HFF-Myc (cell line): ENCODE measurements at places on chromosomes 3 and 15.

- no peak for DNase-seq
Observed at GRCh38 chr3:125143538-125143937, 69.0 kb downstream of the SLC12A8 start.

DNA sequence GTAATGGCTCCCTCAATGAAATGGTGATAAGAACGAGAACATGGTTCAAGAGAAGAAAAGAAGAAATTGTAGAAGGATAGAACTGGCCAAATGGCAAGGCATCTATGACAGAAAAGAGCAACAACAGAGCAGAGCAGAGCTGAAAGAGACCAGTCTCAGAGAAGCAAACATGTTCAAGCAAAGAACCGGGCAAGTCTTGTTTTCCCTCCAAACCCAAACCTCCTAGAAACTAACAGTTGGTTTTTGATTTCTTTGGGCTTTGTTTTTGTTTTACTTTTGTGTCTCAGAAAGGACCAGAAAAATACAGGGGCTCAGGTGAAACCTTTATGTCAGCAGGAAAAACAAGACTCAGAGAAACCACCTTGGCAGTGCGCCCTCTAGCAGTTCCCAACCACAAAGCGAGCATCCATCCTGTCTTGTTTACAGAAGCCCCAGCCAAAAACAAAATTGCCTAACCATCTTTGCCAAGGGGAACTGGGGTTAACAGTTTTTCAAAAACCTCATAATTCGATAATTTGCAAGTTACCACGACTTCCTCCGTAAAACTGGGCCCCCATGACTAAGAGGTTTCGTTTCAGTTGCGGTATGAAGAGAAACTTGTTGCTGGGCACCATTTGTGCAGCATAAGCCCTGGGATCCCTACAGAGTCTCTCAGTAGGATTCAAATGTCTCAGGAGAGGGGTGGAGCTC, 159.2 kb upstream of the SLC24A5 start:
- DNase-seq, result no peak

DNA sequence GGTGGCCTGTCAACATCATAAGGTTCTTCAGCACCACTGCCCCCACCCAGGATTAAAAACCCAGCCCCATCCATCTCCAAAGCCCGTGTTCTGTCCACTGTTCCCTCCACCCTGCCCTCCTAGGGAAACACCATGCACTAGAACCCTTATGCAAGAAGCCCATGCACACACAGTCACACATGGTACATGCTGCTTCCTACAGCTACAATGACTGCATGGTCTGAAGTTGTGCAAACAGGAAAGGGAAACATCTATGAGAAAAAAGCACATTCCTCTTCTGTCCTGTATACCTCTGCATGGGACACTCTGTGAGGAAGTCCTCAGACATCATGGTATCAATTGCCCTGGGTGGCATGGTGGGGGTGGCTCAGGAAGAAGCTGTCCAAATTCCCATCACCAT, 108.6 kb upstream of the MRPS22 start:
- no peak for DNase-seq

DNA sequence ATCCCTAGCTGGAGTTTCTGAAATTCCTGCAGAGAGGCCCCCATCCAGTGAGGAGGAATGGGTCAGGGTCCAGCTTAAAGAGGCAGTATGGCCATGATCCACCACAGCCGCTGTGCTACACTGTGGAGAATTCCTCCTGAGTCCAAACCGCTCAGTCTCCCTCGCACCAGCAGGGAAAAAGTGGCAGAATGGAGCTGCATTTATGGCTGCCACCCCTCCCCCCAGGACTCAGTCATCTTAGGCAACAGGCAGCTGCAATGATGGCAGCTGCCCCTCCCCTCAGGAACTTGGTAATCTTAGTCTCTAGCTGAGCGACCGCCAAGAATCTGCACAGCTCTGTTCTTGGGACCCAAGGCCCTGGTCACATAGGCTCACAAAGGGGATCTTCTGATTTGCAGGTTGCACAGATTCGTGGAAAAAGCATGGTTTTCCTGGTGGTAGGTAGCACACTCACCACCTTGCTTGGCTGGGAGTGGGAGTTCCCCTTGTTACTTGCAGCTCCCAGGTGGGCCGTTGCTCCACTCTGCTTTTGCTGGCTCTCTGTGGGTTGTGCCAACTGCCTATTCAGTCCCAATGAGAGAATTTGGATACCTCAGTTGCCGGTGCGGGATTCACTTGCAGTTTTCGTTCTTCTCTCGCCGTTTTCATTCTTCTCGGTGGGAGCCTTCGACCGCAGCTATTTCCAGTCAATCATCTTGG, 204.1 kb downstream of the STXBP5L start:
- DNase-seq, result no peak

DNA sequence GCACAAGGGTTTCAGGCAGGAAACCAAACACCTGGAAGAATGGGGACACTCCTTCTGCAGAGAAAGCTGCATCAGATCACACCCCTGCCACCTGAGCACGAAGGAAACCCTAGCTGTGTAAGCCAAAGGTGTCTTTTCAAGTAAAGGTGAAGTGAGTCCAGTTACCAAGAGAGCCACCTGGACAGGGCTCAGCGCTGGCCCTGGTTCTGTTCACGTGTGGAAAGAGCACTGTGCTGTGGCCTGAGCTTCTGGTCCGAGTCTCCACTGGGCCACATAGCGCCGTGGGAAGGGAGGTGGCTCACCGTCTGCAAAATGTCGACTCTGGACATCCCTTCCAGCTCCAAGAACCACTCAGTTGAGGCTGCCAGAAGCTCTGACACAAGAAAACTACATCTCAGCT, 151.1 kb downstream of the ADAMTS17 start:
- no peak for DNase-seq

- peak; percentile 63 for DNase-seq
Observed at GRCh38 chr15:98442379-98442833, 205.9 kb upstream of the IGF1R start.

DNA sequence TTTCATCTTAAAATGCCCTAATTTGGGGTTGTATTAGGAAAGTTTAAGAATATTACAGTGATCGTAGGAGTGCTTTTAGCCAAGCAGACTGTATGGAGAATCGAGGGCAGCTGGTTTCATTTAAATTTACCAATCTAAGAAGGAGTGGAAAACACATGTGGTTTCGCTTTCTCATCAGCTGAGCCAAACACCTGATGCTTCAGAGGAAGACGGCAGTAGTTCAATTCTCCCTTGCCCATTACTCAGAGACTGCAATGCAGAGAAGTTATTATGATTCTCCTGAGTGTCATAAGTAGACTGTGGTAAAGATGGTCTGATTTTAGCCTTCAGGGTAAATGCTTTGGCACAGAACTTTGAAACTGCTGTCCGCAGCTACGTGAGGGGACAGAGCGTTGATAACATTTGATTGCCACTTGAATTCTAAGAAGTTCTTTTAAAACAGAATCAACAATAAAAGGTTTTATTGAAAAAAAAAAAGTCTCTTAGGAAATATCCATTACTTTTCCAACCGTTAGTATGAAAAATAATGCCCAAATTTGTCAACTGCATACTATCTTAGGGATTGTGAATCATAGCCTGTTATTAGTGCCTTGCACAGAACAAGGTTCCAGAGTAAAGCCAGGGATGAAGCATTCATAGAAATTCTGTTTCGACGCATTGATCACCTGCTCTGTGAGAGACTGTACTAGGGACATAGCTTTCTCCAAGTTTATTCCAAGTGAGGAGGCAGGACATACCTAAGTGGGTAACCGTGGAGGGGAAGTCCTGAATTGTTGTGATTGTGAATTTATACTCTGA, 25.6 kb downstream of the LYSMD4 start:
- DNase-seq, result peak; percentile 65

DNA sequence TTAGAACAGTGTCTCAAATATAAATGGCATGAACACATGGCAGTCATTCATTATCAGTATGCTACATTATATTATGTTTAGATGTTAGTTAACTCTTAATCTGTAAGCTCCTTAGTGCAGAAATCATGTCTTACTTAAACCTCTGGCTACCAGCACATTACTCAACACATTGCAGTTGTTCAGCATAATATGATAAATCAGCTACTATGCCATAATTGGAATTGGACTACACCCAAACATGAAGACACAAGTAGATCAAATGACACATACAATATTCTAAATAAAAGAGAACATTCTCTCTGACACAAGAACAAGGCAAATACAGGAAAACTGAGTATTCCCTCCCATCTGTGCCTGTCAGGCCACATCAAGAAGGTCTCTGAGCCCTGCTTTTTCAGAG, 116.1 kb downstream of the PCCB start:
- DNase-seq, result no peak

DNA sequence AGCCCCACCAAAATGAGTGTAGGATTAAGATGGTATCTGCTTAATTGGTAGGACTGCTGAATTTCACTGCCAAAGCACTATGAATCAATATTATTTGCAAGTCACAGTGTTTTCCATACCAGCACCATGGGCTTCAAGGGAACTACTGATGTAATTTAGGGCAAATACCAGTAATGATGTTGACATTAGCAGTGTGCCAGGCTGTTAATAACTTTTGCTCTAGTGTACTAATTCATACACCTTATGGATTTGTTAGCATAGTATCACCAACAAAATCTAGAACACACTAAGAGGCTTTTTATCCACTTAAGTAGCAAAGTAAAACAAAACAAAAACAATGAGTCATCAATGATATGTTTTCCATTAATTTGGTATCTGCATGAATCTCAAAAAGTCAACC, 888.2 kb downstream of the CADM2 start:
- no peak for DNase-seq

DNA sequence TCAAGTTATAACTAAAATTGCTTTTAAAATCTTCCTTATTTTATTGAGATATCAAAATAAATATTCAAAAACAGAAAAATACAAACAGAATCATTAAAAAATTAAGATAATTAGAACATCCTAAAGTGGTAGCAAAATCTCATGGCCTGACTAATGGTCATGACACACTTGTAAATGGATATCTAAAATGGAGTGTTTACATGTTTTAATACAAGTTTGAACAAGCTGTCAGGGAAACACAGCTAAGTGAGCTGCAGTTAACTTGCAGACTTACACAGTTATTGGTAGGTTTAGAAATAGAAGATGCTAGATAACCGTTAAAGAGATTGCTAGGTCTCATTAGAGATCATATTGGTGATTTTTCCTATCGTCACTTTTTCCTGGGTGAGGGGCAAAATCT, 242.3 kb downstream of the LPP start:
- DNase-seq, result no peak

DNA sequence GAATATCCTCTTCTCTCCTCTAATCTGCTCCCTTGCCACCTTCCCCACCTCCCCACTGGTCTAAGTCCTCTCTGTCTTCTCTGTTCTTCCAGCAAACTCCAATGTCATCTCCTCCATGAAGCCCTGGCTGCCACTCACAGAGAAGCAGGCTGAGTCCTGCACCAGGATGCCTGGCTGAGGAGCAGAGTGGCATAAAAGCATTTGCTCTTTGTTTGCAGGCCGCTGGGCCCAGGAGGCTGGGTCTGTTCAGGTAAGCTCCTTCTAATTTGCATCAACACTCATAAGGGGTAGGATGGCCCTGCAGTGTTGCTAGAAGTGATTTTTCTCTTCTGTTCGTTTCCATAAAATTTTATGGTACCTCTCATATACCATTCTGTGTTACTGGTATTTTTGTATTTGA, 43.2 kb upstream of the KLHL25 start:
- no peak for DNase-seq

DNA sequence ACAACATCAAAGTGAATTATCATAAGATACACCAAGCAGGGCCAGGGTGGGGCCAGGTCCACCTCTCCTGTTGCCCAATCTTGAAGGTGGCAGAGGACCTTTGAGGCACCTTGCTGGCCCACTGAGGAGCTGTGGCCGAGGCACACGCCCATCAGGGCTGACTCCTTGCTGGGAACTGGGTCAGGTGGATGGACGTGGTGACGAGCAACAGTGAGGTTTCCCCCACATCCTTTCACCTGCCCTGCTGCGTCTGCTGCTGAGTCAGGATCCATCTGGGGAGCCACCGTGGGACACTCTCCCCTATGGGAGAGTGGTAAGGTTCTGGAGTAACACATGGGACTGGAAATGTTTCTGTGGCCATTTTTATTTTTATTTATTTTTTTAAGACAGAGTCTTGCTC, 17.3 kb upstream of the FURIN start:
- no peak for DNase-seq

- DNase-seq, result no peak
Observed at GRCh38 chr3:148101061-148101460, 596.6 kb upstream of the AGTR1 start.

DNA sequence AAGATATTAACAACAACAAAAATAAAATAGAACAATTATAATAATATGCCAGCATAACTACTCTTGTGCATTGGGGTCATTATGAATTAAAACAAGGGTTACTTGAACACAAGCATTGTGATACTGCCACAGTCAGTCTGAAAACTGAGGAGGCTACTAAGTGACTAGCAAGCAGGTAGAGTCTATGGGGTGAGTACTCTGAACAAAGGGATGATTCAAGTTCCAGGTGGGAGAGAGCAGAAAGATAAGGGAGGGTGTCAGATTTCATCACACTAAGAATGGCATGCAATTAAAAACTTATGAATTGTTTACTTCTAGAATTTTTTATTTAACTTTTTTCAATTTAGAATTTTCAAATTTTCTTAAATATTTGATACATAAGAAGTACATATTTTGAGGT, 754.4 kb upstream of the GOLIM4 start:
- no peak for DNase-seq

- DNase-seq, result peak; percentile 5
Observed at GRCh38 chr3:107271787-107272387, 105.4 kb upstream of the CCDC54 start.

- no peak for DNase-seq
Observed at GRCh38 chr15:76337696-76338485, 1.3 kb downstream of the ISL2 start.

DNA sequence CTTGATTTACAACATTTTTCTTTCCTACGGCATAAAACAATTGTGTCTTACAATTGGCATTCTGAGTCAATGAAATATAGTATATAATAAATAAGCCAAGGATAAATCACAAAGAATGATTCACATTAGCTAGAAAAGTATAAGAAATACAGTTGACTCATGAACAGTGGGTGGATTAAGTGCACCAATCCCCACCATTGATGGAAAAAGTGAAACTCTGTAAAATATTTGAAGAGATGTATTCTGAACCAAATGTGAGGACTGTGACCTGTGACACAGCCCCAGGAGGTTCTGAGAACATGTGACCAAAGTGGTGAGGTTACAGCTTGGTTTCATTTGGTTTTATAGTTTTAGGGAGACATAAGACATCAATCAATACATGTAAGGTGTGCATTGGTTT, 227.5 kb downstream of the ALCAM start:
- no peak for DNase-seq

DNA sequence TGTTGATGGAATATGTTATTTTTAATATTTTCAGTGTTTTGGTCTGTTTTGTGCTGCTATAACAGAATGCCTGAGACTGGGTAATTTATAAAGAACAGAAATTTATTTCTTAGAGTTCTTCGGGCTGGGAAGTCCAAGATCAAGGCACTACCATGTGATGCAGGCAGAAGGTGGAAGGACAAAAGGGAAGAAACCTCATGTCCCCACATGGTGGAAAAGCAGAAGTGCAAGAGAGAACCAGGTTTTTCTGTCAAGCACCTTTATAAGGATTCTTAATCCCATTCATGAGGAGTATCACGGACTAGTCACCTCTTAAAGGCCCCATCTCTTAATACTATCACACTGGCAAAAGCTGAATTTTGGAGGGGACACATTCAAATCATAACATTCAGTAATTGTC, 57.9 kb upstream of the EPHB3 start:
- DNase-seq, result no peak

- peak; percentile 27 for DNase-seq
Observed at GRCh38 chr3:53709860-53710674, 136.2 kb downstream of the CHDH start.
